ENCODE measurements at places on chromosomes 2 and 18.

DNA sequence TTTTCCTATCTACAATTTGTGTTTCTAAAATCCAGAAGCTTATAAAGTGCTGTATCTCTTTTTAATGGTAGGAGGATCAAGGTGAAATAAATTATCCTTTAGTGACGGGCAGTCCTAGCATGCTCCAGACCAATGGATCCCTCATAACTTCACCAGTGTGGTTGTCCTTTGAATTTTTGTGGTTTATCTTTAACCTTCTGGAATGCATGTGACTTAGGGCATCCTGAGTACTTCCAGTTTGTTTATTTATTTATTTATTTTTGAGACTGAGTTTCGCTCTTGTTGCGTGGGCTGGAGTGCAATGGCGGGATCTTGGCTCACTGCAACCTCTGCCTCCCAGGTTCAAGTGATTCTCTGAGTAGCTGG, 40.4 kb downstream of the NUP35 start:
- no peak for DNase-seq

- no peak for DNase-seq
Observed at GRCh38 chr2:186426153-186427016, 59.7 kb upstream of the ZC3H15 start.

DNA sequence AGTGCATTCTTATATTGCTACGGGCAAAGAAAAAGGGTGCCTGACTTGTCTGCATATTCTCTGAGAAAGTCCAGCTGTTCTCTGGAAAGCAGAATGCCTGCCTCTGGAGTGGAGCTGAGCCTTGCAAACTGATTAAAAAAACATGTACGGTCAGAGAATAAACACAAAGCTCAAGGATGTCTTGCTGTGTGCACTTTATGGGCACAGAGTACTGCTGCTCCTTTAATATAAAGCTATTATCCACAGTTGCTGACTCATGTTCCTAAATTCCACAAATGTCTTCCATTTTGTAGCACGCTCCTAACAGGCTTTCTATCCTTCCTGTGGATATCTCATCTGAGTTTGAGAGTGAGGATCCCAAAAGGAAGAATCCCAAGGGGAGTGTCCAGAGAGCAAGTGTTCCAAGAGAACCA, 229.0 kb downstream of the MREG start:
- no peak for DNase-seq

DNA sequence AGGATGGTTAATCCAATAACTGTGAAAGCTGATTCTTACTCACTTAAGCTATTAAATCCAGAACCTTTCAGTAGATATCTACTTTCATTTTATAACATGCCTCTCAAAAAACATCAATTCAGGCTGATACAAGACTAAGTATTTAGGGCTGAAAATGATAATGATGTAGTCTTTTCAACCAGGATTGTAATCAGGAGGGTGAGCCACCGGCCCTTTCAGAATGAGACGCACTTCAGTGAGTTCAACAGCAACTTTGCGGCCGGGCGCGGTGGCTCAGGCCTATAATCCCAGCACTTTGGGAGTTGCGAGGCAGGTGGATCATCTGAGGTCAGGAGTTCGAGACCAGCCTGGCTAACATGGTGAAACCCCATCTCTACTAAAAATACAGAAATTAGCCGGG, 30.4 kb downstream of the RBMS1 start:
- no peak for DNase-seq

GRCh38 chr2:86302320-86302719, 35.1 kb downstream of the REEP1 start:
- no peak for DNase-seq

DNA sequence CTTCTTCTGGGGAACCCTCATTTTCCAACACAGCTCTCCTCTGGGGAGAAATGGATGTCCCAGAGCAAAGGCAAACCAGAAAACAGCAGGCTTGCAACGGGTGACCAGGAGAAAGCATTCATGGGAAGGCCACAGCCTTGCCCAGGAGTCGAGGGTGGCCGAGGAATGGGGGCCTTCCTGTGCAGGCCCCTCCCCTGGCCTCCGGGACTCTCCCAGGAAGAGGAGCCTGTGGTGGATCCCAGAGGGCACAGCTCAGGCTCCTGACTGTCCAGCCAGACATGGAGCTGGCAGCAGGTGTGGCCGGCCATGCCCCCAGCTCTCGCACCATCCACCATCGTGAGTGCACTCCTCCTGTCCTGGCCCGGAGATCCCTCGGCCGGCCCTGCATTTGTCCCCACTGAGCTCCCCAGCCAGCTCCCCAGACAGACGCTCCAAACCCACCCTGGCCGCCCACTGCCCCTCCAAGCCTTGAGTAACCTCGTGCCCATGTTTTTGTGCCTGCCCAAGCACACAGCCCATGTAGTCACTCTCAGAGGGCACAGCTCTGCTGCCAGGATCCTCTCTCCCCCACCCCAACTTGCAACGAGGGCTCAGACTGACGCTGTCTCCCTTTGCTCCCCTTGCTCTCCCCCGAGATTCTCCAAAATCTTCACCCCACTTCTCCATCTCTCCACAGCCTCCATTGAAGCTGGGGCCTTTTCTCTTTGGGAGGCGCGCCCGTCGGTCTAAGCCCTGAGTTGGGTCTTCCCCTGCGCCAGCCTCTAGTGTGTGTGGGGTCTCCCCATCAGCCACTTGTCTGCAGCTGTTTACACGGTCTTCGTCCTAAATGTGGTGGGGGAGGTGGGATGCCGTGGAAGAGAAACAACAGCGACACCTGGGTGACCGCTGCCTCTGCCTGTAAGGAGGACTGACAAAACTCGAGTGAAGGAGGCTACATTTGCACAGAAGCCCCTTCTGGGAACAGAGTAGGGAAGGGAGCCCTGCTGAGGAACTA, 9.8 kb downstream of the PRLH start:
- no peak for DNase-seq

GRCh38 chr18:49742316-49743116, 70.8 kb downstream of the ACAA2 start:
- DNase-seq = no peak

DNA sequence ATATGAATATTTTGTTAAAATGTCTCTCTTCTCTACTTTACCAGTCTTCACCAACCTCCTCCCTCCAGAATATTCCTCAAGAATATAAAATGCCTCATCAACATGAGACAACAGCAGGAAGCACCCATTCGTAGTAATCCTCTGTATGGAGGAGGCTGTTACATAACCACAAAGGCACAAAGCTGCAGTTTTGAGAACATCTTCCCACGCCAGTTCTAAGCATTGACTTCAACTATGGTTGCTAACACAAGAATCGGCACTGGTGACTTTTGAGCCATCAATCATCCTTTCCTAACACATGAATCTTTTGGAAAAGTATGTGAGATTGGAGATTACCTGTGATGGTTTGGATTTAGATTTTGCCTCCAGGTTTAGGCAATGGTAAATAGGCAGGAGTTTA, 54.9 kb upstream of the CYP1B1 start:
- no peak for DNase-seq

DNA sequence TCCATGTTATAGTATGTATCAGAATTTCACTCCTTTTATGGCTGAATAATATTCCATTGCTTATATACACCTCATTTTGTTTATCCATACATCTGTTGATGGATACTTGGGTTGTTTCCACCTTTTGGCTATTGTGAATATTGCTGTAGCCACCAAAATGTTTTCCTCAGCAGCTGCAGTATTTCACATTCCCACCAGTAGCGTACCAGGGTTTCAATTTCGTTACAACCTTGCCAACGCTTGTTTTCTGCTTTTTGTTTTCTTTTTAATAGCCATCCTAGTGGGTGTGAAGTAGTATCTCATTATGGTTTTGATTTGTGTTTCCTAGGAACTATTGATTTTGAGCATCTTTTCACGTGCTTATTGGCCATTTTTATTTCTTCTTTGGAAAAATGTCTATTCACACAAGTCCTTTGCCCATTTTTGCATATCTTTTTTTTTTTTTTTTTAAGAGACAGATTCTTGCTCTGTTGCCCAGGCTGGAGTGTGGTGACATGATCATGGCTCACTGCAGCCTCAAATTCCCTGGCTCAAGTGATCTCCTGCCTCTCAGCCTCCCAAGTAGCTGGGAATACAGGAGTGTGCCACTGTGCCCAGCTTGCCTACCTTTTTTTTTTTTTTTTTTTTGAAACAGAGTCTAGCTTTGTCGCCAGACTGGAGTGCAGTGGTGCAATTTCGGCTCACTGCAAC, 14.2 kb downstream of the UBXN2A start:
- DNase-seq = no peak

DNA sequence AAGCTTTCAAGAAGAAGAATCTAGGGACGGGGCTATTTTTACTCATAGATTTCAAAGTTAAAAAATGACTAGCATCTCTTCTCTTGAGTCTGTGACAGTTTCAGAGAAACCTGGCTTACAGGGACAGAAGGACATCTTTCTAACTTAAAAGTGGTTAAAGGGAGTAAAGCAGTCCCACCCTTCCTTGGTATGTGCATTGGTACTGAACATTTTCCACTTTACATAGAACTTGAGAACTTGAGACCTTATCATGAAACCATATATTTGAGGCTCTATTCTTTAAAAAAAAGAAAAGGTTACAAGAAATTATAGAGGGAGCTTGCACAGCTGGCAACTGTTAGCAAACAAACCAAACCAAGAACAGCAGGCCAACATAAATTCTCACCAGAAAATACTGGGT, 73.4 kb upstream of the GAREM1 start:
- DNase-seq = no peak

DNA sequence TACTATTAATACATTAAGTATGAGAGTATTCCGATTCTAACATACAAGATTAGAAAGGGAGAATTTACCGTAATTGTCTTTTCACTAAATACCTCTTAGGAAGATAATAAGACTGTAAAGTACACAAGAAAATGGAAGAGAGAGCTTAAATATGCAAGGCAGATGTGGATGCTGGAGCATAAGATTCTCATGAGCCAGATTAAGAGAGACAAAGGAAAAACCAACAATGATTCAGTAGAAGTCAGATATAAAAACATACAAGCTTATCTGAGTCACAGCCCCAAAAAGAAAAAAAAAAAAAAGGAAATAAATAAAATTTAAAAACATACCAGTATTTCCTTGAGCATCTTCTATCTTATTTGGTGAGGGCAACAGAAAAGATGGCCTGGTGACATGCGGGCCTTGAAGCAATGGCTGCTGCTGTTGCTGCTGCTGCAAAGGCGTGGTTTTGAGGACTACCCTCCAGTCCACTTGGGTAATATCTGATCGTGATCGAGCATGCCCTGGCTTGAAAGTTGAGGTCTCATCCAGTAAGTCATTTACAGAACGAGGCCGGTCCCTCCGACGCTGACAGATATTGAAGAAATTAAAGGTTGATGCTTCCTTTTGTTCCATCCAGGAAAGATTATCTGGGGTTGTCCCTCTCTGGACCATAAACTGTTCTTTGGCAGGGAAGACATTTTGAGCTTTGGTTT, 24.5 kb downstream of the PLEKHM3 start:
- no peak for DNase-seq

- DNase-seq = no peak
Observed at GRCh38 chr18:12315490-12315889, 7.4 kb downstream of the TUBB6 start.

- DNase-seq = no peak
Observed at GRCh38 chr2:113818382-113818951, 62.0 kb upstream of the SLC35F5 start.

DNA sequence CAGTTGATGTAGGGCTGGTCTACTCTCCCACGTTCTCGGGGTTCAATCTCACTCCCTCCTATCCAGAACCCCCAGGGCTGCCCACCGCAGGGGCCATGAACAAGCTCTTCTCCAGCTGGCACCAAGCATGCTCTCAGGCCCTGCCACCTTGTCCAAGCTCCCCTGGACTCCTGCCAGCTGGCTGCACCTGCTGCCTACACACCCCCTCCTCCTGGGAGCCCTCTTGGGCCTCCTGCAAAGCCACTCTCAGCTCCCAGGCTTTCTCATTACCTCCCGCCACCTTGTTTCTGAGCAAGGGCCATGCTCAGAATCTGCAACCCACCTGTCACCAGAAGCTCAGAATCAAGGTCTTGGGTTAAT, 56.0 kb downstream of the HDAC4 start:
- no peak for DNase-seq

DNA sequence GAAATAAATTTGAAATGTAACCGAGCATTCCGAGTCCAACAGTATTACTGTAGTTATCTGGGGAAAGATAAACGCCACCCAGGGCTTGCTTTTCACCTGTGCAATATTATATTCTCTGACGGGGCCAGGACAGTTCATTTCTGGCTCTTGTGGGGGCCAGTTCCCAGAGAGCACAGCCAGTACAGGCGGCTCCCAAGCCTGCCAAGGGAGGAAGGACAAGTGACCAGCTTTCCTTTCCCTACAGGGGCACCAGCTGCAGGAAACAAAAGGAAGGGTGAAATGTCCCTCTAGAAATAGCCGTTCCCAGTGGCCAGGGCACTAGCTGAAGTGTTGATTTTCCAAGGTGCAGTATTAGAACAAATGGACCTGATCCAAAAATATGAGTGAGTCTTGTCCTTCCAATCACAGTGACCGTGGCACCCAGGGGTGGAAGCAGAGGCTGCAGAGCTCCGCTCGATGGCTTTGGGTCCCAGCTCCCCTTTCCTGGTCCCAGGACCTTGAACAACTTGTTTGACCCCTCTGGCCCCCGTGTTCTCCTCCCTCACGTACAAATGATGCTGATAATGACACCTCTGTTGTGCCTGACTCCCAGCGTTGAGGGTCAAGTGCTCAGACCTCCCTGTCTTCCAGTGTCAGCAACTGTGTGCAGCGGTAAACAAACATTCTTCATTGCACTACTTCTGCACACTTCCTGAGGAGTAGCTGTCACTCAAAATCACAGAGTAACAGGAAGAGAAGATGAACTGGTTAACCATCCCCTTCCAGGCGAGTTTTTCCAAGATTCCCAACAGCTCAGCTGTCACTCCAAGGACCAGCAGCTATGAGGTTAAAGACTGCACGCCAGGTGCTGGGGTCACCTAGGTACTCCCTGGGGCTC, 40.9 kb downstream of the GYPC start:
- DNase-seq = no peak

DNA sequence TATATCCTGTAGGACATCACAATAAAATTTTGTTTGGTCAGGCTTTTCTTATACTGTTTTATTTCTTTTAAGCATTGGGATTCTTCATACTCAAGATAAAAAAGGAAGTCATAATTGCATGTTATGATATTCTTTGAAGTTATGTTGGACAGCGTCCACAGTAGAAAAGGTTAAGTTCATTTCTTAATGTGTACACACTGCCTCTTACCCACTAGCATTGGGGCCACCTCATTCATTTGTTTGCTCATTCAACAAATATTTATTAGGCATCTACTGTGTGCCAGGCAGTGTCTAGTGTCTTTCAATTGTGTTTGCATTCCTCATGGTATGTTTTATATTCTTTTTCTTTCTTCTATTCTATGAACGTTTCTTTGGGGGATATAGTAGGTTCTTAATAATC, 70.2 kb downstream of the PTPRM start:
- DNase-seq = no peak

DNA sequence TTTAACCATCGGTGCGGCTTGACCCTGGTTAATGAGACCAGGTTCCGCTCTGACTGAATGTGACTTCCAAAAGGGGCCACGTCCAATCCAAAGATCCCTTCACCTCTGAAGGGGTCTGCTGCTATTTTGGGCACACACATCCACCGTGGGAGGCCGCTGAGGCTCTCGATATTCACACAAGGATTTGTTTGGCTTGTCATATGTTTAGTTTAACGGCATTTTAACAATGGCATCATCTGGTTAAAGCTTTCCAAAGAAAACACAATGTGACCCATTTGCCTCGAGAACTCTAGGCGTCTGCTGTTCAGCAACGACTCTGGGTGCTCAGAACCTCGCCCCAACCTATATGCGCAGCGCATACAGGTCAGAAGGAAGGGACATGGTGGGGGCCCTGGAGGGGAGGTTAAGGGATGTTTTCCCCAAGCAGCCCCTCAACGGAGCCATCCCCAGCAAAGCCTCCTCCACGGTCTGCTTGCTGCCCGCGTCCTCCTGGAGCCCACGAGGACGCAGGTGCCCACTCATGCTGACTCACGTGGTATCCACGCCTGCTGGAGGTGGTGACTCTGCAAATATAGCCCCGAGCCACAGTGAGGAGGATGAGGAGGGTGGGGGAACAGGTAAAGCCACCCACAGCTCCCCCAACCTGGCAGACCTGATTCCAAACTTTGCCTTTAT, 260.3 kb downstream of the HDAC4 start:
- no peak for DNase-seq
